ENCODE measurements at places on chromosomes 6 and 20. TPM values are rescaled to one million over a fixed set of nuclear protein-coding genes. Genes with fewer than 3 reads are reported as not detected.

DNA sequence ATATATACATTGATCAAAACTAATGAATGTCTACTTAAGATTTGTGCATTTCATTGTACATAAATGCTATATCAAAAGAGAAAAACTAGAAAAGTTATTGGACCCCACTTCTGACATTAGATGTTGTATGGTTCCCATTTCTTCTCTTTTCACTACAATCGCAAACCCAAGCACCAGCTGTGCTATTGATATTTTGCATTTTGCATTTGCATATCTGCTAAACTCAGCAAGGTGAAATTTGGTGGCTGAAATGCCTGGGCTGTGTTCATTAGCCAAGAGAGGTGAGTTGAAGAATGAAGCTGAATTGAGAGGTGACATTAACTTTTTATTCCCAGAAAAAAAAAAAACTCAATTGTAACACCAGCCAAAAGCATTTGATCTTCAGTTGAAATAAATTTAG lies 232.1 kb upstream of the TENT5A start:
- H3K27ac ChIP-seq = no peak overlapping the region
- peaks cover 17% of the 10 kb centered on the region for H3K4me1 ChIP-seq
- H3K27me3 ChIP-seq = no peaks in the 10 kb centered on the region

The LIN28B gene
- not detected for total RNA-seq

The PRSS35 gene
- total RNA-seq = not detected

The FBXO30 gene
- total RNA-seq = 3.6 TPM

The BTNL2 gene
- not detected for total RNA-seq

All from Calu3 (cell line).